ENCODE measurements at places on chromosomes 11 and 22.

- DNase-seq, result no peak
Observed at GRCh38 chr22:49639956-49640355, 187.7 kb downstream of the BRD1 start.

- DNase-seq, result no peak
Observed at GRCh38 chr11:106520146-106520912, 442.9 kb downstream of the AASDHPPT start.

DNA sequence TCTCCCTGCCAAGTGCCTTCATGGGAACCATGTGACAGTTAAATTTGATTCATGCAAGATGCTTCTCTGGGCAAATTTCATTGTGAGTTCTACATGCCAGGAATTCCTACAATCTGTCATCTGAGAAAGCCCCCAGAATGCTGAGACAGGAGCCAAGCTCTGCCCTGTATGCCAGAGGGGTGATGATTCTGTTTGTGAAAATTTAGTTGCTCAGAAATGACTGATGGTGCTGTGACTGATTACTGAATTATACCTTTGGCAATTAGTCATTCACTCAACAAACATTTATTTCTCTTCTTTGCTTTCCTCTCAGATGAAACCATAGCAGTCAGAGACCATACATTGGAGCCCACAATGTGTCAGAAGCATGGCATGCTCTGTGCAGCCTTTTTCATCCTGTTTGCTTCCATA lies 69.0 kb upstream of the ZBED5 start:
- no peak for DNase-seq

- DNase-seq, result no peak
Observed at GRCh38 chr11:125376117-125376516, 119.9 kb downstream of the FEZ1 start.

DNA sequence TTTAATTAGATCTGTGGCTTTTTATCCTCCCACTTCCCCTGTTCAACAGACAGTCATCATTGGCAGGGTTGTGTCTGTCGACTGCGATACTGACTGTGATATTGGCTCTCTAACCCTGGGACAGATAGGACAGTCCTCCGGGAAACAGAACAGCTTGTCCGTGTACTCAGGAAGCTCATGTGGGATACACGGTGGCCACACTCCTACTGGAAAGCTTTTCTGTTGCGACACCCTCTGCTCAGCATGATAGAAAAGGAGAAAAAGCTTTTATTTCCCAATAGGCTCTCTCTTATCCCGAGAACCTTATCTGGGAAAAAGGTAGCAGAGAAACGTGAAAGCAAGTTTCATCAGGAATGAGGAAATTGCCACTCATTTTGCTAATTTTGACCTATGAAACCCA lies 60.4 kb upstream of the HSPA8 start:
- no peak for DNase-seq

- no peak for DNase-seq
Observed at GRCh38 chr22:47357493-47357892, 595.0 kb downstream of the TBC1D22A start.

GRCh38 chr11:122597511-122597910 lies 58.0 kb upstream of the UBASH3B start:
- DNase-seq, result no peak

DNA sequence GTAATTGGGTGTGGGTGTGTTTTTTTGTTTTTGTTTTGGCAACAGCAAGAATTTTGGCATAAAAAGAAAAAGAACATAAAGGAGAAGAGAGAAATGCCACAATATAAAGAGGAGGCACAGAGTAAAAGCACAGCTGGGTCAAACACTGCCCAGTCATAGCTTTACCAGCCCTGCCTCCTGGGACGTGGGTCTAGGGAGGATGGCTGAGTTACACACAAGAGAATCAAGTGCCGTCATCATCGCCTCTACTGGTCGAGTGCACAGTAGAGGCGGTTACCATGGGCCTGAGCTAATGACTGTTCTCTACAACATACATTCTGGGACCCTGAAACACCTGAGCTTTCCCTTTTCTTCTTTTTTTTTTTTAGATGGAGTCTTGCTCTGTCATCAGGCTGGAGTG lies 87.6 kb upstream of the BID start:
- no peak for DNase-seq

DNA sequence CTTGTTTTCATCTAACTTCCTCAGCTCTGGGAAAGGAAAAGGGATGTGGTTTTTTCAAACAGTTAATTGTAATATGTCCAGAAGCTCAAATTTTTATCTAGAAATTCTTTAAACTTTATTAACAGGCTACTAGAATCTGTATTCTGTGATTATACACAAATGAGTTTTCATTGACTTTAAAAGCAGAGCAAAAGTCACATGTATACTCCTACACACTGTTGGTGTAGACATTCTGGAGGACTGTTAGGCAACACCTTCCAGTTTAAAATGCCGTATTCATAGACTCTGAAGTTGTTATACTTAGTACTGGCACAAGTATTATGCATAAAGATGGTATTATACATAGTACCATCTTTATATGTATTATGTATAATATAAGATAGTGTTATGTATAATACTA lies 64.9 kb downstream of the SPECC1L start:
- no peak for DNase-seq

DNA sequence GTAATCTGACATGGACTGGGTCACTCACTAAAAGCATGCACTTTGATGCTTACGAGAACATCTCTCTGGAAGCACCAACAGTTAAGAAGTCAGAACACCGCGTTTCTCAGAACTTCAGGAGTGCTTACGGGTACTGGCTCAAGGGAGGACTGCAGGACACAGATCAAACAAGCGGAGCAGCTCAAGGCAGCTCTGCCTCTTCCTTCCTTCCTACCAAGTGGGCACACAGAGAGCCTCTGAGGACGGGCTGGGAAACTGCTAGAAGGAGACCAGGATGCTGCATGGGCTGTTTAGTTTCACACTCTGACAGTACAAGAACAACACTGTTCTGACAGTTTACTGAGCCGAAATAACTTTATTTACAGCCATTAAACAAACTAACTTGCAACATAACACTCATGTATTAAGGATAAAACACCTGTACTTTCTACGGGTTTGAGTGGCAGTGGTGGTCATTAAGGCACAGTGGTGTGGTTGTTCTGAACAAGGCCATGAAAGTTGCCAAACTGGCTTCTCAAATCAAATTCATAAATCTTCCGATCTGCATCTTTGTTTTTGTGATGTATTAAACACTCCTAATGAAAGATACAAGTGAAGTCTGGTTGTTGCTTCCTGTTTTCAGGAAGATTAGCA lies 37.5 kb downstream of the ARFGAP3 start:
- DNase-seq, result no peak

DNA sequence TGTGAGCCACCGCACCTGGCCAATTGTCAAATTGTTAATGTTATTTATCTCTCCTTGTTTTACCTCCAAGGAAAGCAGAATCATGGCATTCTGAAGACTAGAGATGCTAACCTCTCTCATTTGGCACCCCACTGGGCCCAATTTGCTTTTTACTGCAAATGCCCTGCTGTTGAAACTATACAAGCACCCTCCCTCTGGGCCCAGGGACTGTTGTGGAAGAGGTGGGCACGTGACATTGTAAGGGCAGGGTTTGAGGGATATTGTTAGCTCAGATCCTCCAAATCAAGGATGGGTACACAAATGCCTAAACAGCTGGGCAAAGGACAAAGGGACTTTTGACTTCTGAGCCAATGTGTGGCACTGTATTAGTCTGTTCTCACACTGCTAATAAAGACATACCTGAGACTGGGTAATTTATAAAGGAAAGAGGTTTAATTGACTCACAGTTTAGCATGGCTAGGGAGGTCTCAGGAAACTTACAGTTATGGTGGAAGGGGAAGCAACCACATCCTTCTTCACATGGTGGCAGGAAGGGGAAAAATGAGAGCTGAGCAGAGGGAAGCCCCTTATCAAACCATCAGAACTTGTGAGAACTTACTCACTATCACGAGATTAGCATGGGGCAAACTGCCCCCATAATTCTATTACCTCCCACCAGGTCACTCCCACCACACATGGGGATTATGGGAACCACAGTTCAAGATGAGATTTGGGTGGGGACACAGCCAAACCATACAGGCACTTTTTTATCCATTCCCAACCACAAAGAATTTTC lies 6.5 kb upstream of the ALDH3B2 start:
- no peak for DNase-seq

DNA sequence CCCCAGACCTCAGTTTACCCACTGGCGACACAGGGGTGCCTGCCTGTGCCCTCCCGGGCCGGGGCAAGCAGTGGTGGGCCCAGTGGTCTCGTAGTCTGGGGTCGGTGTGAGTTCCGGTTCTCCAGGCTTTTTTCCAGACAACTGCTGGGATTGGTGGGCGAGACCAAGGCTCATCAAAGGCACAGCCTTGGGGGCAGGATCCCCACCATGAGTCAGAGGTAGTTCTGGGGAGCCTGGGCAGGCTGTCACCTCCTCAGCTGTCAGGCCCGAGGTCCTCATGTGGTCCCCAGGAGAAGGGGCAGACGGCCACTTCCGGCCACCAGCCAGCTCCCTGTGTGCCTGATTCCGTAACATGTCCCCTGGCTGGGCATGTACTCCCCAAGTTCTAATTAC lies 827 bp upstream of the MUC2 start:
- DNase-seq, result no peak

GRCh38 chr11:85627332-85627997 lies at the start of gene DLG2:
Gene DLG2 (minus strand): TSS chr11:85627344.
- no peak for DNase-seq

- DNase-seq, result no peak
Observed at GRCh38 chr11:8886322-8886721, 24.7 kb upstream of the AKIP1 start.

- no peak for DNase-seq
Observed at GRCh38 chr11:10970926-10971325, 113.1 kb upstream of the ZBED5 start.

- DNase-seq, result no peak
Observed at GRCh38 chr22:42646569-42647525, 2.3 kb downstream of the CYB5R3 start.

- no peak for DNase-seq
Observed at GRCh38 chr11:123754101-123754568, at the start of gene OR6X1. Gene OR6X1 (minus strand): TSS chr11:123754518. CDS start chr11:123754518, 0 bp downstream.

- no peak for DNase-seq
Observed at GRCh38 chr22:36833073-36833472, 16.2 kb upstream of the PVALB start.

DNA sequence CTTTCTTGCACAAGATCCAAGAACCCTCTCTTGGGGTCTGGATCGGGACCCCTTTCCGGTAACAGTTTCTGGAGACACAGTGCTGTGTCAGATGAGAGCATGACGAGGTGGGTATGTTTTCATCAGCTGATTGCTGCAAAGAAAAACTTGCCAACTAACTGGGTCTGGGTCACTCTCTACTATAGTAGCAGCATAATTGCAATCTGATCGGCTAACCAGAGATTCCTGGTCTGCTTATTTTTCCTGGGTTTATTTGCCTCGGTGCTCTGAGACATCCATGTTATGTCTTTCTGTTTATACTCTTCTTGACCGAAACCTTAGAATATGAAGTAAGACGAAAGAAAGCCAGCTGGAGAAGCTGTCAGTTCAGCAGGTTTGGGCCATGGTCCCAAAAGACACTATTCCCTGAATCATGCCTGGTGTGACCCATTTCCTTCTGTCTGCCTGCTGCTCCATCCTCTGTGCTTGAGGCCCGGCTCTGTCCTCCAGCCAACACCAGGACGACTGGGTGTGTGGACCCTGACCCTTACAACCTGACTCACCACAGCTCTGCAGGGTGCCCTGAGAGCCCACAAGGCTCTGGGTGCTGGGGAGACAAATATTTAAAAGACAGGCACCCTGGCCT lies 24.1 kb upstream of the CLMP start:
- DNase-seq, result no peak

DNA sequence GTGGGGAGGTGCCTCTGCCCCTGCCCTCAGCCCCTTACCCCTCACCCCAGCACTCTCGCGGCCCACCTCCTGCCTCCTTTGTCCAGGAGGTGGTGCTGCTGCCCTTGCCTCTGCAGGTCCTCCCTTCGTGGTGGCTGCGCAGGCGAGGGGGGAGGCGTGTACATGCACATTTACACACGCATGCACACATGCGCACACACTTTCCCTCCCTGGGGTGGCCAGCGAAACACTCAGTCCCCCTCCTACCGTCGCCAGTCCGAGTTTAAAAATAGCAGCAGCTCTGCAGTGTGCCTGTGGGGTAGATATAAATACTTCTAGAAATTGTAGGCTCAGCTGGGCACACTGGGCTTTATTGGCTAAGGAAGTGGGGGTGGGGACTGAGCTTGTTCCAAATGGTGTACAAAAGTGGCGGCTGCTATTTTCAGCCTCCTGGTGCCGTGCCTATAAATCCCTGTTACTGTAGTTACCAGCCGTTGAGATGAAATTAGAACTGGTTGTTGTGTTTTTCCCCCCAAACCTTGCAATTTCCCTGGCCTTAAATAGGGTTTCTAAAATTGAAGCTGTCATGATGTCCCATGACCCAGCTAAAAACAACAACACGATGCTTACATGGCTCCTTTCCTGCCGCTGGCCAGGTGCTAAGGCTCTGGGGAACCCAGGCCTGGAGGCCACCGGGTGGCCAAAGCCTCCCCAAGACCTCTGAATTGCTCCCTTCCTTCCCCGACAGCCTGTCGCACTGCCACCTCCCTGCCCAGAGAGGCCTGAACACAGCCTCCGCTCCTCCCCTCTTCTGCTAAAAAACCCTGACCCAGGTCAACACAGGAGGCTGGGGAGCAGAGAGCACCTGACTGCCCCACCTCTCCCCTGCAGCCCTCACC lies 12.4 kb downstream of the PICK1 start:
- DNase-seq, result no peak

DNA sequence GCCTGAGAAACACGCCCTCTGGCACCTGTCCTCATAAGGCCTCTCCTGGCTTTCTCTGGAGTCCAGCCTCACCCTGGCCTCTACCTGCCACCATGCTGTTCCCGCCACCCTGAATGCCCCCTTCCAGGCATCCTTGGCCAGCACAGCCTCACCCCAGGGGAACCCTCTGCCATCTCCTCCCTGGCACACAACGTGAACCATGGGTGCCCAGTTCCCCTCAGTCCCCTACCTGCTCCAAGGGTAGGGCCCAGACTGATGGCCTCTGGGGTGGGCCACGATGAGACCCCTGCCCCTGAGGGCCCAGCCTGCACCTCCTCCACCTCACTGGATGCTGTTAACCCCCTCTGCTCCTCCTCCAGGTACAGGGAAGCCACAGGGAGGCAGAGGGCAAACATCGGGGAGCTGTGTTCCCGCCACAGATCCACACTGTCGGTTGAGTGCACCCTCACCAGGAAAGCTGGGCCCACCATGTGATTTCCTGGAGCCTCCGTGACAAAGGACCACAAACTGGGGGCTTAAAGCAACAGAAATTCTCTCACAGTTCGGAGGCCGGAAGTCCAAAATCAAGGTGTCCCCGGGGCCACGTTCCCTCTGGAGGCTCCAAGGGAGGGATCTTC lies 169.6 kb downstream of the BRD1 start:
- DNase-seq, result no peak
